ENCODE measurements at places on chromosomes 13 and 19.

GRCh38 chr13:48344264-48344663 lies 40.7 kb downstream of the RB1 start:
- no peak for DNase-seq

GRCh38 chr19:44903602-44904425 lies 1.8 kb upstream of the APOE start:
- peak; percentile 58 for DNase-seq

- DNase-seq, result no peak
Observed at GRCh38 chr13:98482476-98483444, 94.1 kb downstream of the STK24 start.

DNA sequence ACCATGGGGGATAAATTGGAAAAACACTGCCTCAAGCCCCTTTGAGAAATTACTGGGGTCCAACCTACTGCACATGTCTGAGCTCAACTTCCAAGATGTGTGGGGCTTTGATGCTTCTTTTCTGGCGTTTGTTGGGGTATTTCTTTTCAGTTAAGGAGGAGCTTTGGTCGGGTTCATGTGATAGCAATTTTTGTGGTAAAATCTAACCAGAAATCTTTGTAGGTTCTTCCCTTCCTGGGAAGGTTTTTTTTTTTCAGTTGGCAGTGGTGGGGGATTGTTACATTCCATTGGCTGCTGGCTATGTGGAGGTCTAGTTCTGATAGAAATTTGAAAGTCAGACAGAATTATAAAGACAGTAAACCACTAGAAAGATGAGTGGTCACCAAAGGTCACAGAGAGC lies 327.8 kb downstream of the ATP8A2 start:
- no peak for DNase-seq

- DNase-seq, result no peak
Observed at GRCh38 chr13:25001476-25002206, 94.3 kb upstream of the PABPC3 start.

DNA sequence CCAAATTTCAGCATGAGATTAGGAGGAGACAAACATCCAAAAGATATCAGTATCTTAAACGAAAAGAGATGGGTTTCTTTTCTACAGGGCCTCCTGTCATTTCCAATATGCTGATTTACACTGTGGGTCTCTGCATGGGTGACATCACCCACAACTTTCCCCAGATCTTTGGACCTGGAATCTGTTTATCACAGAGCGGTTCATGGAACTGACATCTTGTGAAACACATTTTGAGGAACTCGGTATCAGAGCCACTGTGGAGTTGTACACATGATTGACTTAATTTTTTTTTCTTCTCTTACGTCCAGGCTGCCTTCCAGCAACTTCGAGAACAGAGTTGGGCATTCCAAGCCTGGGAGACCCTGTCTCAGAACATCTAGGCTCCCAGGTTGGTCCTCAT lies 80.2 kb upstream of the SERP2 start:
- no peak for DNase-seq

GRCh38 chr13:53382008-53382407 lies 353.4 kb downstream of the OLFM4 start:
- no peak for DNase-seq

DNA sequence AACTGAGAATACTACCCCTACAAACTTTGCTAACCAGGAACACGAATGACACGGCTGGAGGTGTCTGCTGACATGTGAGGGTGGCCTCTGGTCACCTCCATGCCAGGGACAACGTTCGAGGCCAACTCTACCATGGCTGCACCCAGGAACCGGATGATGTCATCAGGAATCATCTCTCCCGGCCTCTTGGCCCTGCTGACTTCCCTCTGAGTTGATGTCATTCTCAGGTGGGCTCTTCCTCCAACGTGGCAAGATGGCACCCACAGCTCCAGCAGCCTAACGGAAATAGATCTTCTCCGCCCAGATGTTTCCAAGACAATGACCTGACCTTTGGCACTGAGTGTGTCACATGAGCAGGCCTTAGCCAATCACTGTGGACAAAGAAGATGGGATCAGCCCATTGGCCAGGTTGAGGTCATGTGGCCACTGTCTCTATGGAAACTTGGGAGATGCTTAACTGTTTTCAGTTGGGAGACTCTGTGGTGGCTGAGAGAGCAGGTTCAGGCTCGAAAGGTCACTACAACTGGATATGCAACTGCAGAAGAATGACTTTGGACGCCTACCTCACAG lies 15.0 kb downstream of the MBD3L2B start:
- no peak for DNase-seq

Data from activated T-helper 1 cell treated with anti-CD3 and anti-CD28 coated beads, Interleukin-2, amount 50 U/mL, for 16 hours (primary cell).